SJSA1 (cell line): ENCODE measurements at places on chromosomes 16 and 17.

DNA sequence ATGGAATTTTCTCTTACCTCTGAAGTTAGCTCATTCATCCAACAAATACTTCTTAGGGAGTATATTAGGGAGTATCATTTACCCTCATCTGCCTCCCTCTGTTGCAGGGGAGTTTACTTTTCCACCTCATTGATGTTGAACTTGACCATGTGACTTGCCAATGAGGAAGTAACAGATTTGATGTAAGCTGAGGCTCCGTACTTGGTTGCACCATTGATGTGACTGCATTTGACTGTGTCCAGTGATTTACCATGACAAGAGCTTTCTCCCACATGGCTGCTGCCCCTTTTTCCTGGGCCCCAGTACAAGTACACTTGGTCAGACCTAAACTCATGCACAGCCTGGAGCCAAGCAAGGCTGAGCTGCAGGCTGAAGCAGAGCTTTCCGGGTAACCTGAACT, 81.6 kb upstream of the HS3ST2 start:
- no peak for DNase-seq

GRCh38 chr16:1656808-1657617, 21.1 kb upstream of the JPT2 start:
- no peak for DNase-seq

GRCh38 chr17:46796084-46796483, 22.4 kb downstream of the WNT3 start:
- no peak for DNase-seq

- no peak for DNase-seq
Observed at GRCh38 chr16:12110361-12111107, 134.0 kb downstream of the SNX29 start.

- DNase-seq: no peak
Observed at GRCh38 chr17:57067162-57067561, 17.9 kb upstream of the AKAP1 start.

- no peak for DNase-seq
Observed at GRCh38 chr16:49828533-49829267, 27.2 kb downstream of the ZNF423 start.

GRCh38 chr16:89689142-89689541, 2.7 kb downstream of the CDK10 start:
- DNase-seq: no peak

DNA sequence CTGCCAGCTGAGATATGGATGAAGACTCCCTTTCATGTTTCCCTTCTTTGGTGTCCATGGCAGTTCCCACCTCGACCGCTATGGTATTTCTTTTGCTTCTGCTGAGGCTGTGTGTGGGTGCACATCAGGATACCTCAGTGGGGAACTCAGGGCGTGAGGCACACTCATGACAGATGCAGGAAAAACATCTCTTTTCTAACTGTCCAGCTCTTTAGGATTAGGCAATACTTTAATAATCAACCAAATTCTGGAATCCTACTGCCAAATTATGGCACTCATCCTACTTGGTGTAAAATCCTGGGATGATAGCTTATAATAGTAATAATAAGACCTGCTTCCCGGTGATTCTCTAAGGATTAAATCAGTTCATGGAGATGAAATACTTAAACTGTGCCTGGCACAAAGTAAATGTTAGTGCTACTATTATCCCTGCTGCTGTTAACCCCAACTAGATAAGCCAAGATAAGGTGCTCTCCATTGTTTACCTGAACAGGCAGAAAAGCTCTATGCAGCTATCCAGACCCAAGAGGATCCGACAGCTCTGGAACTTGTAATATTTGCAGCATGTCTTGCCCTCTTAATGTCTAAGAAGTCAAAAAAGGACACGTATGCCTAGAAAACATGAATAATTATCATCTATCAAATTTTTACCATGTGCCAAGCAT, 543.3 kb downstream of the WWOX start:
- no peak for DNase-seq
